Hematopoietic multipotent progenitor cell treated with erythropoietin and hydrocortisone succinate and interleukin-3 and kit ligand, for 15 days (in vitro differentiated cells): ENCODE measurements at places on chromosomes 7 and 10.

DNA sequence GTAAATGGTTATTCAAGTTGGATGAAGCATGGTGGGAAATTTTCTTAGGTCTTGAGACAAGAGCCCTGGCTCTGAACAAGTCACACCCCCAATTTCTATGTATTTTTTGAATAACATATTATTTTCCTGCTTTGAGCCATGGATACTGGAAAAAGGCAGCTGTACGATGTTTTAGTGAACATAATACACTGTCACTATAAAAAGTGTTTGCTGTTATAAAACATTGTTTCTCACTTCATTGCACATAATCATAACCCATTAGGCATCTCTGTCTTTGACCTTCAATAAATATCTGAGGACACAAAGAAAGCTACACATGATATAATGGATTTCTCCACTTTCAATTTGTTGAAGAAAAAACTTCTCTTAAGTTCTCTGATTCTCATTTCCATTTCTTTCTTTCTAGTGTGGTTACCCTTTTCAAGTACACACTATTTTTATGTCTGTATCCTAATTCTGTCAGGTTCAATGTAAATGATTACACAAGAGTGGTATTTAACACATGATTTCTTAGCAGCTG, 283.9 kb upstream of the SP8 start:
- DNase-seq = no peak

DNA sequence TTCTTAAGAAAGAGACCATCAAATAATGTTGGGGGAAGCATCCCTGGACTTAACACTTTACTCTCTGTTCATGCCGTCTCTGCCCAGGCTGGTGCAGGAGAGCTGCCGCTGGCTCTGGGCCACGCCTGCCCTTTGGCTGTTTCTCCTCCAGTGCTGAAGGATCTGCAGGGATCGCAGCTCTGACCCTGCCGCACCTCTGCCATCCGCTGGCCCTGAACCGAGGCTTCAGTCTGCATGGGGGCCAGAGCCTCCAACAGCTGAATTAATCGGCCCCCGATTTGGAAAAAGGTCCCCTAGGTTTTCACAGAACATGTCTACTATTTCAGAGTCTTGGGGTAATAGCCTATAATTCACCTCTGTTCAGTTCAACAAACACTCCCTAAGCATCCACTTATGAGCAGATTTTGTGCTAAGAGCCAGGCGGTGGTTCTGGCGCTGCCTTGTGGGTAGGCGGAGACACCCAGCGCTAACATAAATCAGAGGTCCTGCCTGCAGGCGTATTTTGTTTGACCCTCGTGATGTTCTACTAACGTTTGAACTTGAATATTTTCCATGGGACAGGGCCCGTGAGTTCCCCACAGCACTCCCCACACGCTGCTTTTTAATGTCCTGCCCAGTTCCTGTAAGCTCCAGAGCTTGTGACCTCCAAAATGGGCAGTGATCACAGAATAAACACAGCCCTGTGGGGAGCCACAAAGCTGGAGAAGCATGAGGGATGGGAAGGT, 99.0 kb downstream of the DYNC2I1 start:
- DNase-seq = no peak

DNA sequence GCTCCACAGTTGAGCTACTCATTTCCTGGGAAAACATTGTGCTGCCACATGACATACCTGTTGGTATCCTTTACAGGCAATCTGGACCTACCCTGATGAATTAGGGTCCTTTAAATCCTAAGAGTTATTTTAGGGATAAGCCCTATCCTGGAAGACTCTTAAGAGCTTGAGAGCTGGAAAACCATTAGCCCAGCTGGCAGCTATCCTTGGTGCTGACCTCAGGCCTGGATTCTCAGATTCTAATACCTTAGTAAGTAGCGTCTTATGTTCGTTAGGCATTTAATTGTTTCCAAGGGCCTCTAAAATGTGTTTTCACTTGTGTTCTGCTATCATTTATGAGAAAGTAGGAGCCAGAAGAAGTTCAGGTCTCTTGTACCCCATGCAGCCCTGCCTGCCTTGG, 93.0 kb upstream of the SORCS3 start:
- DNase-seq = no peak

DNA sequence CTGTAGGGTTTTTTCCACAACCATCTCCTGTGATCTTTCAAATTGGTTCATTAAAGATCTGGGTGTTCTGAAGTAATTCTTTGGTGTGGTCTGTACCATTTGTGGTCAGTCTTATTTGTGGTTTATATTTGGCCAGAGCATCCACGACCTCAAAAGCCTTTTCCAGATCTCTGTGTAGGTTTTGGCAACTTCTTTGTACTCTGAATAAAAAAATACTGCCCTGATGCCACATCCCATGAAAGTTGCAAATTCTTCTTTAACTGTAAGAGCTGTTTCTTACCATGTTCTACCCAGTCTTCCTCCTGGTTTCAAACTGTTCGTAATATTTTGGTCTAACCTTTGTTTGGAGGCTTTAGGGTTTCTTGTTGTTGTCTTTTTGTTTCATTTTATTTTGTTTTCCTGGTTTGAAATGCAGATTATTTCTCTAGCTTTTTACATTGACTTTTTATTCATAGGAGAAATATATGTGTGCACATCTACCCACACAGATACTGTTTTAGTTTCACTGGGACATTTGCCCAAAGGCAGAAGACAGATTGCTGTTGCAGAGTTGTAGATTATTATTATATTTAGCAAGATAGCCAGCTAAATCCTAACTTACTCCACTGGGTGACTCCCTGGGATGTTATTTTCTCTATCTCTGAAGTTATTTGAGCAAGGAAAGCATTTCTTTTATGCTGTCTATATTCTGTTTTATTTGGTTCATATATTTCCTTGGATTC, 123.2 kb upstream of the SAMD8 start:
- no peak for DNase-seq

GRCh38 chr10:131786756-131787605, 113.8 kb upstream of the PPP2R2D start:
- peak; percentile 19 for DNase-seq

GRCh38 chr10:44834131-44834530, 77.0 kb upstream of the TMEM72 start:
- DNase-seq = no peak

DNA sequence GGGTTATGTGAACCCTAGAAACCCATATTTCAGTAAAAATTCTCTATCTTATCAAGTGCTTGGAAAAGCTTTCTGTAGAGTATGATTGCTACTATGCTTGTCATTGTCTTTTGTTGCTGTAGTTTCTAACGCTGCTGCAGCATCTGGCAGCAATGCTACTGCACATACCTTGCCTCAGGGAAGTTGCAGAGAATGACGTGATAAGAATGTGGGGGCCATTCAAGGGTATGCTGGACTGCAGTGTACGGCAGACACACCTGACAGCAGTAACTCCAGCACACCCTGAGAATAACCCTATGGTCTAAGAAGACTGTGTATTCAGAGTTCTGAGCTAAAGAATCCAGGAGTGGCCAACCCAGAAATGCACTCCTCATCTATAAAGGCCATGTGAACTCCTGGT, 20.5 kb downstream of the TRIM4 start:
- no peak for DNase-seq

GRCh38 chr7:94297397-94297838, 97.3 kb upstream of the COL1A2 start:
- DNase-seq = no peak

- DNase-seq = no peak
These were observed 9.1 kb upstream of the IDI2 start for GRCh38 chr10:1034758-1035157.

GRCh38 chr10:78578929-78579328, 489.8 kb upstream of the ZMIZ1 start:
- no peak for DNase-seq

- DNase-seq = no peak
These were observed 421.2 kb downstream of the IPMK start for GRCh38 chr10:57846307-57847065.

DNA sequence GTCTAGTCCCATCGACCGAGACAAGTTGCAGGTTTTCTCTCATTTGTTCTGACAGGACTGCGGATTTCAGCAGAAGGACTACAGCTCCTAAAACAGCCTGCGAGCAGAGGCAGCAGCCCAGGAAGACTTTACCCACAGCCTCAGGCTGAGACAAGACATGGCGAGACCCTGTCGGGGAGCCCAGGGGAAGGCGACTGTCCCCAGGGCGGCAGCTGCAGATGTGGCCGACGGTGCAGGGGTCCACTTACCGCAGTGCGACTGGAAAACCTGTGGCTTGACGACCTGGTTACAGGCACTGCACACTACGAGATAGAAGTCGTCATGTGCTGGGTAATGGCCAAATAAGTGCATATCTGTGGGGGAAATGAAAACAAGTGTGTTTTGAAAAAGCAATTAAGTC, 88.0 kb downstream of the ATXN7L1 start:
- DNase-seq = no peak

DNA sequence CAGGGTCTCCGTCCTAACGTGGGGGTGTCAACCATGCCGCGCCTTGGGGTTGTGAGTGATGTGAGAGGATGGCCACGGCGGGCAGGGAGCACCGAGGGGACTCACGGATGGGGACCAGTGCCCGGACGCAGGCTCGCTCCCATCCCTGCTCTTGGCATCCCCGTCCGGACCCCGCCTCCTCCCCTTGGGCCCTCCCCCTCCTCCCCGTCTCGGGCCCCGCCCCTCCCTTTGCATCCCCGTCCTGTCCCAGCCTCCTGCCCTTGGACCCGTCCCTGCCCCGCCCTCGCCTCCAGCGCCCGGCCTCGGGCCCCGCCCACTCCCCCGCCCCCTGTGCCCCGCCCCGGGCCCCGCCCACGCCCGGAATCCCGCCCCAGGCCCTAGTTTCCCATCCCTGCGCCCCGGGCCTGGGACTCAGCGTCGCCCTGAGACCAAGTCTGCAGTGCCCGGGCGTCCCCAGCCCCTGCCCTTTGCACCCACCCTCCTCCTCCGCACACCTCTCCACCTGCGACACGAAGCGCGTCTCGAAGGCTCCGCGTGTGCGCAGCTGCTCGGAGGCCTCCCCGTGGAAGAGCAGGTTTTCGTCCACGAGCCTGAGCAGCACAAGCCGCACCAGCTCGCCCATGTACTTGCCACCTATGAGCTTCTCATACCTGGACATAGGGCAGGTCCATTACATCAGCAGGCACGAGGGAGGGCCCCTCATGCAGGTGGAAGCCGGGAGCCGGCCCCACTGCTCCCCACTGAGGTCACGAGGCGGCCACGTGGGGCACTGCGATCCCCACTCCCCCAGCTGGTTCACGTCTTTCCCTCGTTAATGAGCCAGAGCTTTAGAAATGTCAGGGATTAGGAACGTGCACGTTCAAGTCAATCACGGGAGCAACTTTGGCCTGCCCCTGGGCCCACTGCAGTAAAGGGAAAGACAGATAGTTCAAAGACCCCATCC, 5.1 kb upstream of the MYL7 start:
- peak; percentile 31 for DNase-seq

GRCh38 chr7:42763137-42763551, 148.7 kb downstream of the C7orf25 start:
- DNase-seq = no peak

- no peak for DNase-seq
These were observed at the start of gene ZNF485 for GRCh38 chr10:43606323-43607198. ZNF485 (plus strand) TSS chr10:43606438; CDS start chr10:43607051, 613 bp downstream.

DNA sequence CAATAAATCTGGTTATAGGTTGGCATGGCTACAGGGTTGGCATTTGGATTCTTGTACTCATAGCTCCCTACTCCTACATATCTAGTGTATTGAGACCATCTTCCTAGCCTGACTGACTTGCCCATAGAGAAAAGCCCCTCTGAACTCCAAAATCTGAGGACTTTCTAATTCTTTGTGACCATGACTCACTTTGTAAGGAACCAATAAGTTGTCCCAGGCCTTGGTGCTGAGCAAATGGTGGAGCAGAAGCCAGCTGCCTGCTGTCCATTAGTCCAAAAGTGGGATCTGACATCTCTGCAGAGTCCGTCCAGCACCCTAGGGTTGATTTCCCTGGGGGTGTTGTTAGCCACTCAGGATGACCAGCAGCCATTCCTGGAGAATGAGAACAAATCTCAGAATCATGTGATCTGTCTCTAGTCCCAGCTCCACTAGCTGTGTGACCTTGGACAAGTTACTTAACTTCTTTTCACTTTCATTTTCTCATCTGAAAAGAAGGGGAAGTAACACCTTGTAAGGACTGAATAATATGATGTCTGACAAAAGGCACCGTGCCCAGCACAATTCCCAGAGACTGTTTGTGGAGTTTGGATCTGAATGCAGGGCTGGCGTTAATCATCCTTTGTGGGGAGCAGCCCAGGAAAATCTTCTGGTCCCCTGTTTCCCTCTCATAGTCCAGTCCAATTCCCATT, 44.1 kb downstream of the MTURN start:
- DNase-seq = no peak

DNA sequence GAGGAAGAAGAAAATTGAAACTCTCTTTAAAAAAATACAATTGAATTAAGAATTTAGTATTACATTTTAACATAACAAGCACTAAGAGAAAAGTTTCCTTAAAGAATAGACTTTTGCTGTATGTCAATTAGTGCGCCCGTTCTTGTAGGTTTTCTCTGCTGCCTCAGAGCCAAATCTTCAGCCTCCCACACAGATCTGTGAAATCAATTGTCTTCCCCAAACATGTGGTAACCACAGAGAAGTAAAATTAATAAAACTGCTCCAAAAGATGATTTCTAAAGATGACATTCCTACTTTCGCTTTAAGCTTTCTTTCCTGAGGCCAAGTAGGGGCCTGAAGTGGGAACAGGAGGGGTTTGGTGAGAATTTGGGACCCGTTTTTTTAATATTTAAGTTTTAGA, 113.2 kb upstream of the ADO start:
- no peak for DNase-seq

DNA sequence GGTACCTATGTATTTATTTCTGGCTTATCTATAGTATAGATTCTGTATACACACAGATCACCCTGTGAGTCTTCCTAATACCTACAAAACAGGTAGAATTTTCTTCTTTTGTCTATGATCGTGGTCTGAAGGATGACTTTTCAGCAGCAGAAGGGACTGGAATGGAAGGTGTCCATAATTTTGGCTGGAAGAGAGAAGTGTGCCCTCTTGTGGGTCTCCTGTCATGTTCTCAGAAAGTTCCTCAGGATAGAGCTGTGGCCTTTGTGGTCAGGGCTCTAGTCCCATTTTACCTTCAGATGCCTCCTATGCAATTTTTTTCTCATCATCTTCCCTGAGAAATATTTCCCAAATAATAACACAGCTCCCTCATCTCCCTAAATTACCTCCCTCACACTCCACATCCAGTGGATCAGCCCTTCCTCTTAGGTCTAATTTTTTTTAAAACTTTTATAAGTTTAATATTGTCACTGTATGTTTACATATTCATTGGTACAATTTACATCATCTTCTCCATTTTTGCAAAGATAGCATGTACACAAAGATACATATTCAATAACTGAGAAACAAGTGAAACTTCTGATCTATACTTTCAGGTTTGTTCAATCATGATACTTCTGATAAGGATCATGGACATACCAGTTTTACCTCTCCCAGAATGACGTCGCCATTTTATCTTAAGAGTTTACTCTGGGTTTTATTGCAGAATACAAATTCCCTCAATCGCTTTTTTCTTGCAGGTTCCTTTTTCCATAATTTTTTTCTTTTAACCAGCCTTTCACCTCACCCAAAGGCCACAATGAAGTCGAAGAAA, 112.7 kb downstream of the REEP3 start:
- DNase-seq = no peak

GRCh38 chr7:45599851-45600706, 25.9 kb downstream of the ADCY1 start:
- DNase-seq = no peak
